Kidney epithelial cell (primary cell): ENCODE measurements at places on chromosomes 13 and 19.

DNA sequence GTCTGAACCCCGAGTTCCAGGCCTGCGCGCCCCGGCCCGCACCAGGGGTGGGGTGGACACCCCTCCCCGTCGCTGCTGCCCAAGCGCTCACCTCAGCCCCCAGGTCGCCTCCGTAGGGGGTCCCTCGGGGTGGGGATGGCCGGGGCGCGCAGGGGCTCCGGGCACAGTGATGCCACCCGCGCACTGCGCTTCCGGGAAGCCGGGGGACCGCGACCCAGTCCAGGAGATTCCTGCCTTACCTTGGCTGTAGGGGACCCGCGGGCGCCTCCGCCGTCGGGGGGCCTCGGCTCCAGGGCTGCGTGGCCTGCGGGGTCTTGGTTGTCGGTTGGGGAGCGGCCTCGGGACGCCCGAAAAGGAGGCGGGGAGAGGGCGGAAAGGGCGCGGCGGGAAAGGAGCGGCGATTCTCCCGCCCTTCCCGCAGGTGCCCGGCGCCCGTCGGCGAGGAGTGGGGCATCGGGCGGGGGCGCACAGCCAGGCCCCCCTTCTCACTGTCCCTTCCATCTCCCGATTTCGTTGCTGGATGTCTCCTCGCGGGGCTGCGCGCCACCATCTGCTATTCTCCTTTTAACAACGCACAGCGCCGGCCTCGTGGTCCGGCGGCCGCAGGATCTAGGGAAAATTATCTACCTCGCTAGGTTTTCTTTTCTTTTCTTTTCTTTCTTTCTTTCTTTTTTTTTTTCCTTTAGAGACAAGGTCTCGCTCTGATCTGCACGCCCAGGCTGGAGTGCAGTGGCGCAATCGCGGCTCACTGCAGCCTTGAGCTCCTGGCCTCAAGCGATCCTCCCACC lies at the start of gene KEAP1:
Gene KEAP1, minus strand, starts transcription at position 355 of the 788 bp plus-strand sequence. CDS start 3,323 bp downstream, outside the sequence.
- DNase-seq: no peak

GRCh38 chr13:113996081-113996911 lies 22.4 kb upstream of the C13orf46 start:
- DNase-seq: no peak

DNA sequence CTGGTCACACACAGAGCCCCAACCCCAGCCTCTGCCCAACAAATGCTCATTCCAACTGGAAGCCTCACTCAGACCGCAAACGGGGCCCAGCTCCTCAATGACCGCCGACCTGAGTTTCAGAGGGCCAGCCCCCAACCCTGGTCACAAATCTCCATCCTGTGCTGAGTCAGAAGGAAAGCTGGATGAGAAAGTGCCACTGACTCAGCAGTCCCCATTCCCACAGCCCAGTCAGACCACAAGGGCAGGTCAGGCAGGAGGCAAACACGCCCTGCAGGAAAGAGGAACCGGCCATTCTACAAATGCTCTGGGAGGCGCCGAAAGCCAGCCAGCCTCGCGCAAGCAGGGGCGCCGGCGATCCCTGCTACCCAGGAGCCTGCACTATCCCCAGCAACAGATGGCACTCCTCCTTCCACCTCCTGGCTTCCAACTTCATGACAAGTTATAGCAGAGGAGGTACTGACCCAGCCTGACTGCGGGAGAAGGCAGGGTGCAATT lies 14.1 kb upstream of the PRKD2 start:
- DNase-seq: peak; percentile 75

GRCh38 chr13:113507505-113508345 lies 17.2 kb upstream of the DCUN1D2 start:
- DNase-seq: no peak

- DNase-seq: no peak
Observed at GRCh38 chr13:70634893-70635292, 526.6 kb upstream of the KLHL1 start.

DNA sequence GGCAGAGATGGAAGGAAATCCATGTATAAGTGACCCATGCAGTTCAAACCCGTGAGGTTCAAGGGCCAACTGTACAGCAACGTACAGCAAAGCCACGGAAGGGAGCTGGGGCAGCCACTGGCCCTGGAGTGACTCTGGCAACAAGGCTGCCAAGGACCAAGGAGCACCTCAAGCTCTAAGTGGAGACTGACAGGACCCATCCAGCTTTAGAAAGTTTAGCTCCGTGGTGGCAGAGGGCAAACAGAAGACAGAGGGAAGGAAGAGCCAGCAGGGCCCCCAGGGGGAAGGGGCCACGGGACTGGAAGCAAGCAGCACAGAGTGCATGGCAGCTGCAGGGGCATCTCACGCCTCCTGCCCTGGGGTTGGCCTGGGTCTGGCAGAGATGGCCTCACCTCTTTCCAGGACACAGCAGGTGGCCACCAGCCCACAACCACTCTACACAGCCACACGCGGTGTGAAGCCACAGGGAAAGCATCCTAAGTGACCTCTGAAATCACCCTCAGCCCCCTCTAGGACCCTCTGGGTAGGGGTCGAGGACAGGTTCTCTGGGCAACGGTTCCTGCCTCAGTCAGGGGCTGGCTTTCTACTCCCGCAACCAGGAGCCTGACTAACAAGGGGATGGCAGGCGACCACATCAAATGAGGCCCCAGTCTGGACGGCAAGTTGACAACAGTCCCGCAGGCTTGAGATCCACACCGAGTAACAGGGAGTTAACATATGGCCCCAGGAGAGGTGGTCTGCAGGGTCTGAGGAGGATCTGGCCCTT lies 3.8 kb downstream of the MIER2 start:
- DNase-seq: no peak

DNA sequence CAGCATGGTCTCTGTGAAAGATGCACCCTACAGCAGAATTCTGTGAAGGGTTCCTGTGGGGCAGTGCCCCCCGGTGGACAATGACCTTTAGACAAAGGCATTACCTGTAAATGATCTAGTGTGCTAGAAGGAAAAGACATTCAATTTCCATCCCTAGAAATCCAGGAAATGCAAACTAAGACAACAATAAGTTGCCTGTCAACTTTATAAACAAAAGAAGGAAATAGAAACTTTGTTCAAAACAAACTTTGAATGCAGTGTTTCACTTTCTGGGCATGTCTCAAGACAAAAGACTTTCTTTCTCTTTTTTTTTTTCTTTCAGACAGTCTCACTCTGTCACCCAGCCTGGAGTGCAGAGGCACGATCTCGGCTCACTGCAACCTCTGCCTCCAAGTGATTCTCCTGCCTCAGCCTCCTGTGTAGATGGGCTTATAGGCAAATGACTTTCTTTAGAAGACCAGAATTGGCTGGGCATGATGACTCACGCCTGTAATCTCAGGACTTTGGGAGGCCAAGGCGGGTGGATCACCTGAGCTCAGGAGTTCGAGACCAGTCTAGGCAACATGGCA lies 15.5 kb downstream of the TEX101 start:
- no peak for DNase-seq

DNA sequence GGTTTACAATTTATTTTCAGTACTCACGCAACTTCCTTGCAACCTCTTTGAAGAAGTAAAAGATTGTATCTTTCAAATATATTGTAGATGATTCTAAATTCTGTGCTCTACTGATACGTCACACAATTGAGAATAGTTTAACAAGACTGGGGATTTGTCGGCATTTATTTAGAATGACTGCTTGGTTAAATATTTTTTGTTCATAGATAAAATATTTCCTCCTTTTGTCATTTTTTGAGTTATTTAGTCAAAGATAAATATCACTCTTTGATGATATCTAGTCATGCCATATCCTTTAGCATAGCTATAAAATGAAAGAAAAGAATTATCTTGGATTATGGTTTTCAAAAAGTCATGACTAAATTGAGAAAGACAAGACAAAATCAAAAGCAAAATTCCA lies 2747.8 kb downstream of the PCDH9 start:
- DNase-seq: no peak

DNA sequence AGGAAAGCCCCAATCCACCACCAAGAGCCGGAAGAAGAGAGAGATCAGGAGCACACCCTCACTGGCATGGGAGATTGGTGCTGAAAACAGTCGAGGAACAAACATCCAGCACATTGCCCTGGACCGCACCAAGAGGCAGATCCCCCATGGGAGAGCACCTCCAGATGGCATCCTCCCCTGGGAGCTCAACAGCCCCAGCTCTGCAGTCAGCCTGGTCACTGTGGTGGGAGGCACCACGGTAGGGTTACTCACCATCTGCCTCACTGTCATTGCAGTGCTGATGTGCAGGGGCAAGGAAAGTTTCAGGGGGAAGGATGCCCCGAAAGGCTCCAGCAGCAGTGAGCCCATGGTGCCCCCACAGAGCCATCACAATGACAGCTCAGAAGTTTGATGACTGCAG lies 110.2 kb downstream of the STOML3 start:
- DNase-seq: no peak

GRCh38 chr13:73873940-73874830 lies 260.0 kb downstream of the KLF12 start:
- DNase-seq: no peak

GRCh38 chr19:1819341-1820255 lies 7.5 kb upstream of the ATP8B3 start:
- DNase-seq: no peak

GRCh38 chr13:66623129-66623820 lies 606.9 kb downstream of the PCDH9 start:
- no peak for DNase-seq

- no peak for DNase-seq
Observed at GRCh38 chr13:99997702-99998214, 16.2 kb downstream of the ZIC2 start.

GRCh38 chr19:17846146-17846545 lies 1.6 kb downstream of the JAK3 start:
- no peak for DNase-seq

DNA sequence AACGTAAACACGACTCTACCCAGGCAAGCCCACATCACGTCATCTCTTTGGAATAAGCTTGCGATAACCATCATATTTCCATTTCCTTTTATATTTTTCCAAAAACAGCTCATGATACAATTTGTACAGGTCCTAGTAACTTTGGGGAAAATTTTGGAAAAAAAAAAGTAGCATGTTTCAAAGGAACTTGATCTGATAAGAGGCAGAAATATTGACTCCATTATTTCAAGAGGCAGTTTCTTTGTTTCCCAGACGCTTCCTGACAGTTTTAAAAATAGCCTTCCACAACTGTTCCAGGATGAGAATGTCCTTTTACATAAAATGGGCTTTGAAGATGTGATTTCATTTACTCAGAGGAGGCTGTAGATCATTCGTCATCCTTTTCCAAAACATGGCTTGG lies 23.1 kb downstream of the KLF2 start:
- DNase-seq: no peak

DNA sequence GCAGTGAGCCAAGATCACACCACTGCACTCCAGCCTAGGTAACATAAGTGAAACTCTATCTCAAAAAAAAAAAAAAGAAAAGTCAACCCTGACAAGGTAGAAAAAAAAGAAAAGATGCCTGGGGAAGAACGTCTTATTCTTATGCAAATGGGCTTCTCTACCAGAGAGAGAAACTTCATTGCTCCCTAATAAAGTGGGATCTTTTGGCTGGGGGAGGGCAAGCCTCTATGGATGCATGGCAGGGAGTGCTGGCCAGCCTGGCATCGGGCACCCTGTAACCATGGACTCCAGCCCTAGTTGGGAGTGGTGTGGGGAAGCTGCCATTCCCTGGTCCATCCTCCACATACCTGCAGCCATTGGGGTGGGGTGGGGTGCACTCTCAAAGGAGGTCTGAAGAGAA lies 30.7 kb upstream of the ZNF728 start:
- no peak for DNase-seq

DNA sequence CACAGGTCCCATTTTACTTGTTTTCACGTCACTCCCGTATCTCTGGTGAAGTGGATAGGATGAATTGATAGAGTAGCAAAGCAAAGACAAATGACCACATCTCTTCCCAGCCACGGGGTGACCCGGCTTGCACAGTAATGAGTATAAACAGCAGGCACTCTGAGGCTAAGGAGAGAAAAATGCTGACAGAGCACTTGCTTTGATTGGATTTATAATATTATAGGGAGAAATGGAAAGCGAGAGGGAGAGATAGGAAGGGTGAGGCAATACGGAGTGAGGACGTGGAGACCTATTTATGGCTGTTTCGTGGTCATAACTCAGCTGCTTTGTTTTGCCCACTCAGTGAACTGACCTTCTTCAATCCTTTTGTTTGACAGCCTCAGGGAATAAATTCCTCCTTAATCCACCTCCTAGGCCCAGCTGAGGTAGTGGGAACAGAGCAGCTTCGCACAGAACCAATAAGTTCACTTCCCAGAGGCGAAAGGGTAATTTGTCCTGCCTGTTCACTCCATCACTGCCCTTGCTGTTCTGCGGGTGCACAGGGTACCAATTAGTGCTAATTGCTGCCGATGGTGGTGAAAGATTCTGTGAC lies 68.6 kb downstream of the ERCC5 start:
- DNase-seq: no peak

DNA sequence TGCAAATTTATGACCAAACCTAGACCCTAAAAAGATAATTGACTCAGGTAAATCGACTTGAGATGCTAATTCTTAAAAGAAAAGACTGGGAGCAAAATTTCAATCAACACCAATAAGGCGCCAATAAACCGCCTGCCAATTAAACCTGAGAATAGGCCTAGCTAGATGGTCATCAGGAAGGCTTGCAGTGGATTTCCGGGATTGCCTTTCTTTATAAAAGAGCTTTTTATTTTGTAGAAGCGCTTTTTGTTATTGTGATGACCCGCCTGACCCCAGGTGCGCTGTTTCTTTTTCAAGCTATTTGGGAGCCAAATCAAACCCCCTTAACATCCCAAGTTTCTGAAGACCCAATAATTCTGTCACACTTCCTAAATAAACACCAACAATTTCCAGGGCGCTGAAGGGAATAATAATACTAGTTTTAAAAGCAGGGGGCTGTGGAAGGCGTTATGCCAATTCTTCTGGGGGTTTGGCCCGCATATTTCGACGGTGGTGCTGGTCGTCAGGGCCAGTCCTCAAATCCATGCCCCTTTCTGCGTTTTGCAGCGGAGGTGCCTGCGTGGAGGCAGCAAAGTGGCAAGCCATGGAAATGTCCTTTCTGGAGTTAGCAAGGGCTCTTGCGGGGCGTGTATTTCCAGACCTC lies 2.9 kb upstream of the ZIC5 start:
- DNase-seq: no peak

DNA sequence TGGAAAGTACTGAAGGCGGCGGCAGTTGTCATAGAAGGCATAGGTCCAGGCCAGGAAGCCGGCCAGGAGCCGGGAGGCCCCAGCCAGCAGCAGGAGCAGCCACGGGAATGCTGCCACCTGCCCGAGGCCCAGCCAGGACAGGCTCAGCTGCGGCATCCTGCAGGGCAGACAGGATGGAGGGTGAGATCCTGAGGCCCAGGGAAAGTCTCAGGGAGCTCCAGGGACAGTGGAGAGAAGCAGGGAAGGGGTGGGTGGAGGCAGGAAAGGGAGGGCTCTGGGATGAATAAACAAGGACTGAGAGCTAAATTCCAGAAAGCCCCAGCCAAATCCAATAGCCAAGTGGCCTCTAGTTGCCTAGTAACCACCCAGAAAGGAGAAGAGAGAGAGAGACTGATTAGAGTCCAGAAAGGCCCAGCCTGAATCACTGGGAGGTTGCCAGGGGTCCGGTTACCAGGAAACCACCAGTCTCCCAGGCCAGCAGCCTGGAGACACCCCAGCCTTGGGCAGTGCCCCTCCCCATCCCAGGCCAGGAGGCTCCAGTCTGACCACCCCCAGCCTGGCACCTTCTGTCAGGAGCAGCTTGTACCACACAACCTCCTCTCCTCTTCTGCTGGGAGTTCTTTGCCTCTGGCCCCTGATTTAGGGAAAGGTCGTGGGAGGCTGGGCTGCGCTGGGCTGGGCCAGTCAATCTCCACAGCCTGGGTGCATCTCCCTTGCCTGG lies 7.5 kb upstream of the OR10H5 start:
- DNase-seq: no peak
